ENCODE measurements at places on chromosomes 16 and 17.

DNA sequence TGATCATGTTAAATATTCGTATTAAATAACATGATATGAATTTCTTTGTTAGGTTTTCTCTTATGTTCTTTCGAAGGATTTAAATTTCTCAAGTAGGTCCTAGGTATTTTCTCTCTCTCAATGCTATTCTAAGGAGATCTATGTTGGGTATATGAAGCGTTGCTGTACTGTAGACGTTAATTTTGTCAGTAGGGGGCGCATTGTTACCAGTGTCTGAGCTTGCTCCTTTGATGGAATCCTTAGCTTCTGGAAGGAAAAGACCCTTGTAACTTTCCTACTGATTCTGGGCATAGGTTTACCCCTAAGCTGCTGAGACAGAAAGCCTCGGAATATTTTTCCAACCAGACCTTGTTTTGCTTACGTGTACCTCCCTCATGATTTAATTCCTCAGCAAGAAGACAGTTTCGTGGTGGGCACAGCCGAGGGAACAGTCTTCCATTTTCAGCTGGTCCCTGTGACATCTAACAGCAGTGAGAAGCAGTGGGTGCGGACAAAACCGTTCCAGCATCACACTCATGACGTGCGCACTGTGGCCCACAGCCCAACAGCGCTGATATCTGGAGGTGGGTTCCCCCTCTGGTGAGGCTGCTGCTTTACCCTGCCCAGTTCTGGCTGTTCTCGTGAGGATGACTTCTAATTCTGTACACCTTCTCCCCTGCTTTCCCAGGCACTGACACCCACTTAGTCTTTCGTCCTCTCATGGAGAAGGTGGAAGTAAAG lies 17.9 kb downstream of the UTP4 start:
- peak; percentile 76 for DNase-seq

DNA sequence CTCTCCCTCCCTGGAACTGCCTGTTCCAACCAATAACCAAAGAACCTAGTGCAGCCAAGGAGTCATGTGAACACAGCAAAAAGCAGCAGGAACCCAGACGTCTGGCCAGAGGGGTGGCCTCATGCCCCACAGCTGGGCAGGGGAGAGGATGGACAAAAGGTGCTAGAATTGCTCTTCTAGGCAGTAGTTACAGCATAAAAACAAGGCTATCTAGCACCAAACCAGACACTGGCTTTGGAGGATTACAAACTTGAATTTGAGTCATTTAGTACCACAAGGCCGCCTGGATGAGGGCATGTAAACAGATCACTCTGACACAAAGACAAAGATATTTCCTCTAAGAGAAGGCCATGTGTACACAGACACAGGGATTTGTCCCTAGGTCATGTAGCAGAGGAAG lies 423.3 kb upstream of the MAF start:
- DNase-seq: no peak

DNA sequence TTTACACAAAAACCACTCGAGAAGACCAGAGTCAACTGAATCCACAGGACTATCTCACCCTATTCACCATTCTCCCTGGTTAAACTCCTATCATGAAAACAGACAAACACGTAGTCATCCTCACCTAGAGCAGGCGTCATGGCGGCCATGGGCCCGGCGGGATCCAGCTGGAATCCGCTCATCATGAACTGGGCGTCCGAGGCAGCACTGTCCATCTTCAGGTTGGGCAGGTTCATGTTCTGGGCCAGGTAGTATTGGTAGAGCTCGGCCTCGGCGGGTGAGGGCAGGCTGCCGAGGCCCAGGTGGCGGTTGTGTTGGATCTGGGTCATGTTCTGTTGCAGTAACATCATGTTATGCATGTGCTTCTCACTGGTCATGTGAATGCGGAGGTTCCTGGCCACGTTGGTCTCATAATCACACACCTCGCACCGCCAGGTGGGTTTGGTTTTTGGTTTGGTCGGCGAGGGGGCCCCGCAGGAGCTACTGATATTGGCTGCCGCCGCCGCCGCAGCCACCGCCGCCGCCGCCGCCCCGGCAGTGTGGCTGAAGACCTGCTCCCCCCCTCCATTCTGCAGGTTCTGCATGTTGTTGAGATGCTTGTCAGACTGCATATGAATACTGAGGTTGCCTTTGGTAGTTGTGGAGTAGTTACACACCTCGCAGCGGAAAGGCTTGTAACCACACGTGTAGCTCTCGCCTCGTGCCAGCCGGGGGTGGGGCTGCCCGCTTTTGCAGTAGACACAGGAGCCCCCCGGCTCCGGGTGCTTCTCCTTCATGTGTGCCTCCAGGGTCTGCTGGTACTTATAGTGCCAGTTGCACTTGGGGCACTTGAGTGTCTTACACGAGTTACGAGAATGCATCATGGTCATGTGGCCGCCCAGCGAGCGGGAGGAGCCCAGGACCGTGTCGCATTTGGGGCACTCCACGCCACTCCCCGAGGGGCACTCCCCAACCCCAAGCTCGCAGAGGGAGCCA lies 90.3 kb downstream of the ZFHX3 start:
- no peak for DNase-seq

DNA sequence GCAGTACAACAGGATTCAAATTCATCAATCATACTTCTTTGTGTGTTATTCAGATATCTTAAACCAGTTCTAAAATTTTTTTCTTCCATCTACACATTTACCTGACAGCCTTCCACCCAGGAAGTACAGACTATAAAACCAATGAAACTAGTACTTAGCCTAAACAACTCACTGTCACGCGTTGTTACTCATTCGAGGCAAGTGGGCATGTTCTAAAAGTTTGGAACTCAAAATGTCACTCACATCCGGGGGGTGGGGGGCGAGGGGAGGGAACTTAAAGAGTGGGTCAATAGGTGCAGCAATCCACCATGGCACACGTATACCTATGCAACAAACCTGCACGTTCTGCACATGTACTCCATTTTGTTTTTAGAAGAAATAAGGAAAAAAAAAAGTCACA lies 90.4 kb upstream of the PLEKHM1 start:
- no peak for DNase-seq

- no peak for DNase-seq
These were observed 166.4 kb upstream of the AXIN2 start for GRCh38 chr17:65727832-65728231.

DNA sequence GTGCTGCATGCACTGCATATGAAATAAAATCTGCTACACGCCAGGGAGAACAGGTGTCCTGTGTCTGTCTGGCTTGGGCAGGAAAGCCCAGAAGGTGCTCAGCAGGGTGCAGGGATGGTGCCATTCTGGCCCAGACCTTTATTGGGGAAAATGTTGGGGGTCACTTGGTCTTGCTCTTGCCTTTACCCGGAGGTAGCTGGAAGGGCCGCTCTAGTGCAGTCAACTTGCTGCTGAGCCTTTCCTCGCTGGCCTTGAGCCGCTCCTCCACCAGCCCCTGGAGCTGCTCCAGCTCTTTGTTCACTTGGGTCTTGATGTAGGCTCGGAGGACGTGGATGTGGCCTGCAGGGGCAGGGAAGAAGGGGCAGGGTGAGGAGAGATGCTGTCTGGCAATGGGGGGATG lies 4.5 kb downstream of the CFAP119 start:
- DNase-seq: no peak

- no peak for DNase-seq
These were observed 2.0 kb upstream of the SPAG7 start for GRCh38 chr17:4969551-4970173.

DNA sequence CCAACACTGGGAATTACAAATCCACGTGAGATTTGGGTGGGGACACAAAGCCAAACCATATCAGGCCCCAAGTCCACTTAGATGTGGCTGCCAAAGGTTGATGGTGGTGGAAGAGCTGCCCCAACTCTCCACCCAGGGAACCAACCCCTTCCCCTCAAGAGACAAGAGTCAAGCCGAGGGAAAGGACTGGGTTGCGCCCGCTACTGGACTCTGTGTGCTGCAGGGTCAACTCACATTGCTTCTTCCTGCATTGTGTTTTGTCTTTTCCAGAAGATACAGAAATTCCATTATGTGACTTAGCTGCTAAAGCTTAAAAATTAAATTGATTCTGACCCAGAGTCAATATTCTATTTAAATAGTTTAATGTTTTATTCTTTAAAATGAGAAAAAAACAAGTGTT lies 58.5 kb downstream of the ADAMTS18 start:
- no peak for DNase-seq

DNA sequence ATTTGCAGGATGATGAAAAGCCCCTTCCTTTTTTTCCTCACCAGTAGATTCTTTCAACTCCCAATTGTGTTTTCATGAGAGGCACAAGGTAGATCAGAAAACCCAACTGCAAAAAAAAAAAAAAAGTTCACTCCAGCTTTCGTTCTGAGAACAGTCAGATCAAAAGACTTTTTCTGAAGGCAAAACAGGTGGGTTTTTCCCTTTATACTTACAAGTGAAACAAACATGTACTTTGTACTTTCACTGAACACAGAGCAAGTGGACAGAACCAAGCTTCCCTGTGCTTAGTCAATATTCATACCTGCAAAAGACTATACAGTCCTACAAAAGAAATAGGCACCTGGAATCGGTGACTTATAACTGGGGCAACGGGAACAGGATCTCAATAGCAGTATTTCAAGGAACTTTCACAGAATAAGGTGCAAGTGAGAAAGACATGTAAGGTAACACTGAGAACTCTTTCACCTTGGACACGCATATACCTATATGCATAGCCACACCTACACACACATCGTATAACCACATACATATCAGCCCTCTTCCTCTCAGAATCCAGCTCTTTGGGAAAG lies 54.1 kb downstream of the TOX3 start:
- no peak for DNase-seq

GRCh38 chr17:35801583-35802224 lies 6.3 kb upstream of the MMP28 start:
- no peak for DNase-seq

DNA sequence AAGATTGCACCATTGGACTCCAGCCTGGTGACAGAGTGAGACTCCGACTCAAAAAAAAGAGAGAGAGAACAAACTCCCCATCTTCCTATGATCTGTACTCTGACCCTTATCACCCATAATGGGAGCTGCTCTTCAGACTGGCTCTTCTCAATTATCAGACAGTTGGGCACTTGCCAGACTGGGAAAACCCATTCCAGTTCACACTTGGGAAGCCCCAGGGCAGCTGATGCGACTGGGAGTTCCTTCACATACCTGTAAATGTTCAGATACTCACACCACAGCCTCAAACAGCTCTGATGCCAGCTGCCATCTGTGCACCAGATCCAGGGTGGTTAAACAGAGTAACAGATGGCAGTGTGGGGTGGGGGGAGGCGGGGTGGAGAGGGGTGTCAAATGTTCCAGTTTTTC lies 23.8 kb upstream of the TMEM101 start:
- no peak for DNase-seq

DNA sequence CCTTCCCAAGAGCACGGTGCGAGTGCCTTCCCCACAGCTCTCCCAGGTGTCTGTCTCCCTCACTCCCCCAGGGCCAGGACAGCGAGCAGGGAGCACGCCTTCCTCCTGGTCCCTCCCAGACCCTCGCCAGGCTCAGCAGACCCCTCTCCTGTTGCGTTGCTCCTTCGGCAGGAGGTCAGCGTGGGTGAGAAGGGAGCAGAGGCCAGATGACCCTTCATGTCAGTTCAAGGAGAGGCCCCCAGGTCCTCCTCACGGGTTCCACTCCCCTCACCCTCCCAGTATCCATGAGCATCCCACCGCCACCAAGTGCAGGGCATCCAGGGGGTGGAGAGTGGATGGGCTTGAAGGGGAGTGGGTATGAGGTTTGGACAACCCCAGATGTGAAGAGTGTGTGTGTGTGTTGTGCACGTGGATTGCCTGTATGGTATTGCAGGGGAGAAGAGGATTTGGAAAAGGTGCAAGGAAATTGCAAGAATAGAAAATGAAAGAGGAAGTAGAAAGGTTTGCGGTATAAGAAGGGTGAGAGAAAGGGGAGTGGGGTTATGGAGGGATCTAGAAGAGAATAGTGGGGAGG lies 17.7 kb downstream of the SGCA start:
- no peak for DNase-seq
